ENCODE measurements at places on chromosomes 4 and X.

DNA sequence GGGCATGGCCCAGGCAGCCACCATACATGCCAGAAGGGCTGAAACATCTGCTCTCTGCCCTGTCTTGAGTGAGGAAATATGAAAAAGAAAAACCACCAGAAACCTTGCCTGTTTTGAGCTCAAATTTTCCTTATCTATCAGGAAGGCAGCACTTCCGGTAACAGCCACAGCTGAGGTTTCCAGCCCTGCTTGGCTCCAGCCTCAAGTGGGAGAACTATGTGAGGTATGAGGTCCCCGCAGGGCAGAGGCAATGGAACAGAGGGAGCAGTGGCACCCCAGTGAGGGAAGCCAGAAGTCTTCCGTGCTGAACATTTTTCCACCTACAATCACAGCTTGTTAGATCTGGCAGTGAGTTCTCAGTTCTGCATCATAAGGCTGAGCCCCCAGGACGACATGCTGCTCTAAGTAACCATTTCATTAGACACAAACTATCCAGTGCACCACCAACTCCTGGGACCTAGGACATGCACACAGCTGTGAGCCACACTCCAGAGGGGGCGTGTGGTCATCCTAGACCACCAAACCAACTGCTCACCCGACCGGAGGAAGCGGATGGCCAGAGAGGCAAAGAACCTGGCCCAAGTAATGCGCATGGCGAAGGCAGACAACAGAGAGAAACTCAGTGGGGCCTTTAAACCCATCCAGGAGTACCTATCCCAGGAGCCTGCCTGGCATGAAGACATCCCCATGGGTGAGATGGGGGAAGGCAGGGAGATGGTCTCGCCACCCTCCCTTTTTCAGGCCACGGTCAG, 22.6 kb downstream of the WDR1 start:
- DNase-seq: no peak

GRCh38 chrX:42094218-42094617, 170.9 kb upstream of the CASK start:
- no peak for DNase-seq

DNA sequence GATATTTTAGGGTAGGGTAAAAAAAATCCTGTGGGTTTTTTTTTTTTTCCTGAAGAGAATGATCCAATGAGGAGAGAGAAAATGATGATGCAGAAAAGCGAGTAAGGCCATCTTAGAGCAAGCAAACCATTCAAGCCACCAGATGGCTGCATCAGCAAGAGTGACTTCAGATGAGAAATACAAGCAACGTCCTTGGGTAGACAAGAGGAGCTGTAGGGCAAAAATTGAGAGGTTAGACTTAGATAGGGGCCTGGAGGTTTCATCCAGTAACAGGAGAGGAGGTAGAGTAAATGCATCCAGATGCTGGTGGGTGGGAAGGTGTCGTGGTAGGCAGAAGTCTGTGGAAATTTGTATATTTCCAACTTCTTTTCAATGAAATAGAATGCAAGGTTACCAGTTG, 14.6 kb downstream of the FTHL17 start:
- no peak for DNase-seq

DNA sequence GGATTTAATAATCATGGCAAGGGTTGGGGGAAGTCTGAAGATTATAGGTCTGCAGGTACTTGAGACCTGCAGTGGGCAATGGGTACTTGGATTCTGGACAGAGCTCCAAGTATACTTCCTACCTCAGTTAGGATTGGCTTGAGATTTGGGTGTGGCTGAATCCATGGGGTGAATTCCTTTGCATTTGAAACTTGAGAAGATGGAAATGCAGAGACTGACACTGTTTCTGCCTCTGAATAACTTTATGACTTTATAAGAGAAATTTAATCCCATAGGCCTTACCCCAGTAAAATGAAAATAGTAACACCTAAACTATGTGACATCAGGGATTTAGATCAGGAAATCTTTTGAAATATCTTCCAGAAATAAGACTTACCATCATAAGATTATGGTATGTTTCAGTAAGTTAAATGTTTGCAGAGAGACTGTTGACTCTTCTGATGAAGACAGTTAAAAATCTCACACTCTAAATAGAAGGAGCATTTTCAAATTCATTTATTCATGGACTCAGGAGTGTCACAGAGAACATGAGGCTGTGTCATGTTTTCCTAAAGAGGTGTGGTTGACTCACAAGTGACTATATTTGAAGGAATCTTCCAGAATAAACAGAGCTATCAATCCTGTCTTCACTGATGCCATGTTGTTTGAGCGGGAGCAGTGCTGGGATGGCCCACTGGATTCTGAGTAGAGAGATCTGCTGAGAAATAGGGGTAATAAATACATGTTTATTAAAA, 513.5 kb upstream of the NR3C2 start:
- no peak for DNase-seq

DNA sequence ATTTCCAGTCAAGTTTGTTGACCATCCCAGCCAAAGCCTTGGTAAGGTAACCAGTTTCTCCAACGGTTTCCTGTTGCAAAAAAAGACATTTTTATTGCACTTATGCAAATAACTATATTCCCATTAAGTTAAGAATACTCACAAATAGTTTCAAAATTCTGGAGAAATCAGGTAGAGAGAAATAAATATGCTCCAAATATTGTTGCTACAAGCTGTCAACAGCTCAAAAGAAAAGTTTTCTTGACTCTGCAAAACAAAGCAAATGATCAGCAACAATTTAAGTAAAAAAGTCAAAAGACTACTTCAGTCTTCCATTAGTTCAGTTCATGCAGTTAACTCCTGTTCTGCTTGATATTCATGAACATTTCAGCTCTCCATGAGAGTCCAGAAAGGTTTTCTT, 49.0 kb upstream of the UGT8 start:
- no peak for DNase-seq

DNA sequence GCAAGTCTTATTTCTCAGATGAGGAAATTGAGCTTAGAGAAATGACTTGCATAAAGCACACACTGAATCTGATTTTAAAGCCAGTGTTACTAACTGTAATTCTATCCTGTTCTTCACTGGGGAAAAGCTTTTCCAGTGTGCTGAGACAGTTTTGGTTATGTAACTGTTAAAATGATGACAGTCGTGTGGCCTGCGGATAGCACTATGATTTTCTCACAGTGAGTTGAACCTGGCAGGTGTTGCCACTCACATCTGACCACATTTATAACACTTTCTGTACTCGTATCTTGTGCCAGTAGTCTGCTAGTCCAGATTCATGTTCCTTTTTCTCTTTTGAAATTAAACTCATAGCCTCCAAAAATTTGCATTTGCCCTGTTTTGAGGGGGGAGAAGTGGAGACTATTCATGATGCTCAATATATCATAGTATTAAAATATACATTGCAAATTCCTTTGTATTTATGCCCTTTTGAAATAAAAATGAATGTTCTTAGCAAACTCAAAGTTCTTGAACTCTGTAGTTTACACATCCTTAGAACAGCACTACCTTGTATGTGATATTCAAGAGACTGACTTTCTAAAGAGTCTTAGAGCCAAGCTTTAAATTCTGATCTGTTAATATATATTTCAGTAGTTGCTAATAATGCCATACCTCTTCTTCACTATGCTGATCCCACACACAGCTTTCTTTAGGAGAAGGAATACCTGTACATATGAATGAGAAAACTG, 132.3 kb downstream of the PDLIM5 start:
- no peak for DNase-seq

GRCh38 chrX:43861750-43862149, 20.5 kb downstream of the MAOB start:
- no peak for DNase-seq

- DNase-seq: no peak
Observed at GRCh38 chrX:9785944-9786797, at the start of gene SHROOM2. SHROOM2 (plus strand) TSS chrX:9786429; CDS start chrX:9786546, 117 bp downstream.
